H9 (cell line): ENCODE measurements at places on chromosomes 13 and 19. TPM values are rescaled to one million over a fixed set of nuclear protein-coding genes. Genes with fewer than 3 reads are reported as not detected.

- H3K27ac ChIP-seq = no peak overlapping the region
- peak; percentile 41 for DNase-seq
- H3K27me3 ChIP-seq = no peaks in the 10 kb centered on the region
- H3K36me3 ChIP-seq = no peaks in the 10 kb centered on the region
These were observed 18.5 kb upstream of the VSTM2B start for GRCh38 chr19:29507081-29507860.

GRCh38 chr19:18637673-18638630 is 1.1 kb downstream of the KLHL26 start:
- H3K4me3 ChIP-seq = peak overlapping the region; percentile 86
- no peaks in the 10 kb centered on the region for H3K27me3 ChIP-seq
- no peak for DNase-seq
- peaks cover 3% of the 10 kb centered on the region; the same call in 1 of the 2 replicates for H3K4me1 ChIP-seq

- no peak overlapping the region for H3K4me3 ChIP-seq
- no peak for DNase-seq
- no peaks in the 10 kb centered on the region for H3K4me1 ChIP-seq
- no peaks in the 10 kb centered on the region for H3K27me3 ChIP-seq
- H3K27ac ChIP-seq = no peak overlapping the region
These were observed 34.4 kb upstream of the MIR17HG start for GRCh38 chr13:91313103-91313502.

PTGER1 gene
- 0.63 and 0.66 TPM in 2 replicates for total RNA-seq

DNA sequence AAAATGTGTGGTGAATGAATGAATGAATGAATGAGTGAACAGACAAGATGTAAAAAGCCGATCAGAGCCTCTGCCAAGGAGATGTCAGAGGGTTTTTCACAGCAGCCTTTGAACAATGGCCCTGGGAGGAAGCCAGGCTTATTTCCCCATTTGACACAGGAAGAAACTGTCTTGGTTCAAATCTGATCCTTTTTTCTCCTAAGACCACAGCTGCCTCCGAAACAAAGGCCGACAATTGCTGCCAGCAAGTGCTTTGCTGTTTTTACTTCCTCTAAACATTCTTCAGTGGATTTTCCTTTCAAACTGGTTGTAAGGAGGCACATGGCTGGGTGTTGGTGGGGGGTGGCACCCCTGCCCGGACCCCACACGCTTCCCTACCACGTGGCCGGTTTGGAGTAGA is 44.2 kb upstream of the HOMER3 start:
- DNase-seq = no peak
- no peak overlapping the region for H3K4me3 ChIP-seq
- no peaks in the 10 kb centered on the region for H3K27me3 ChIP-seq
- no peaks in the 10 kb centered on the region for H3K36me3 ChIP-seq
- no peak overlapping the region for H3K27ac ChIP-seq

GRCh38 chr13:111382877-111383276 is 62.4 kb downstream of the TEX29 start:
- no peaks in the 10 kb centered on the region for H3K27me3 ChIP-seq
- H3K27ac ChIP-seq = no peak overlapping the region
- no peaks in the 10 kb centered on the region for H3K36me3 ChIP-seq
- peak; percentile 11 for DNase-seq

ZNF426 gene
- total RNA-seq = 27.2 and 29.4 TPM in 2 replicates

DNA sequence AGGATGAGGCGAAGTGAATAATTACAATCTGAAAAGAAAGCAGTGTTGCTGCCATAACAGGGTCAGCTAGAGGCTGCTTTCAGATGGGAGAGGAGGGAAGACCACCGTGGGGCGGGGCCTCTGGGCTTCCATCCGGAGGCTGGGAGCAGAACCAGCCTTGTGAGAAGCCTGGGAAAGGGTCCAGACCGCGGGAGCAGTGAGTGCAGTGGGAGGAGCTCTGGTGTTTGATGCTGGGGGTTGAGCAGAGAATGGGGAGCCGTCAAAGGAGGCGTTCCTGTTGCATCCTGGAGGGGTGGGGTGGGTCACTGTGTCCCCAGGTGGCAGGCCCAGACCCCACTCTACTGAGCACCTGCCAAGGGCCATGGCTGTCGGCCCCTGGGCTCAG is 18.1 kb downstream of the NKPD1 start:
- H3K4me1 ChIP-seq = no peaks in the 10 kb centered on the region
- no peaks in the 10 kb centered on the region for H3K27me3 ChIP-seq
- no peak for DNase-seq
- H3K27ac ChIP-seq = no peak overlapping the region
- H3K36me3 ChIP-seq = peaks cover 27% of the 10 kb centered on the region

DNA sequence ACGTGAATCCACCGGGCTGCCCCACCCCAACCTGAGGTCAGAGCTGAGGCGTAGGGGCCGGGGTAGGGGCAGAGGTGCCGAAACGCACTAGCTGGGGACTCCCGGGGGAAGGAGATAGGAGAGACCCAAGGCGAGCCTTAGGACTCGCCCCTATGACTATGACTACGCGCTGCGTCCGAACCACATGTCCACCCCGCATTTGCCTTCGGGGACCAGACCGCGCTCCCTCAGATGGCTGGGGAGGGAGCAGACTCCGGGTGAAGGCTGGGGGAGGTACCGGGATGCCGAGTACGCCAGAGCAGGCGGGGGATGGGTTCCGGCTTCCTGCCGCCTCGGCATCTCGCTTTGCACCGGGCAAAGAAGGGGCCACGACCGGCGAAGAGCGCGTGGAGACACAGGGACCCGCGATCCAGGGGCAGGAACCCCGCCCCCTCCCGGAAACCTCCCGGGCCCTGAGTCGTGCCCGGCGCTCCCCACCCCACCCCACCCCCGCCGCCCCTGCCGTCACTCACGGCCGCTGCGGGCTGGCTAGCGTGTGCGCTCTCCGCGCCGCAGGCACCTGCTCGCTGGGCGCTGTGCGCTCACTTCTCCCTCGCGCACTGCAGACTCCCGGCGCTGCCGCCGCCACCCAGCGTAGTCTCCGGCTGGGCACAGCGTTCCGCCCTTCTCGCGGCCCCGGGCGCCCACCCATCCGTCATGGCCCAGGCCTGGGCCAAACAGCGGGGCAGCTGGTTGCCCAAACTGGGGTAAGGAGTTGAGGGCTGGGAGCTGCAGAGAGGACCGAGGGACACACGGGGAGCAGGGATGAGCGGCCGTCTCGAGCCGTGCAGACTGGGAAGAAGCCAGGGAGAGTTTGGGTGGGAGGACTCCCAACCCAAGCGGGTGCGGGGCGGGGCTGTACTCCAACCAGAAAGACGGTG is 622 bp upstream of the VSTM2B start:
- no peaks in the 10 kb centered on the region for H3K36me3 ChIP-seq
- H3K4me3 ChIP-seq = peak overlapping the region; percentile 58
- no peaks in the 10 kb centered on the region for H3K4me1 ChIP-seq
- H3K27ac ChIP-seq = no peak overlapping the region

GRCh38 chr19:4979211-4979807 is 10.4 kb downstream of the KDM4B start:
- DNase-seq = no peak
- H3K4me1 ChIP-seq = no peaks in the 10 kb centered on the region
- no peak overlapping the region for H3K4me3 ChIP-seq
- no peak overlapping the region for H3K27ac ChIP-seq
- H3K36me3 ChIP-seq = peaks cover 8% of the 10 kb centered on the region

DNA sequence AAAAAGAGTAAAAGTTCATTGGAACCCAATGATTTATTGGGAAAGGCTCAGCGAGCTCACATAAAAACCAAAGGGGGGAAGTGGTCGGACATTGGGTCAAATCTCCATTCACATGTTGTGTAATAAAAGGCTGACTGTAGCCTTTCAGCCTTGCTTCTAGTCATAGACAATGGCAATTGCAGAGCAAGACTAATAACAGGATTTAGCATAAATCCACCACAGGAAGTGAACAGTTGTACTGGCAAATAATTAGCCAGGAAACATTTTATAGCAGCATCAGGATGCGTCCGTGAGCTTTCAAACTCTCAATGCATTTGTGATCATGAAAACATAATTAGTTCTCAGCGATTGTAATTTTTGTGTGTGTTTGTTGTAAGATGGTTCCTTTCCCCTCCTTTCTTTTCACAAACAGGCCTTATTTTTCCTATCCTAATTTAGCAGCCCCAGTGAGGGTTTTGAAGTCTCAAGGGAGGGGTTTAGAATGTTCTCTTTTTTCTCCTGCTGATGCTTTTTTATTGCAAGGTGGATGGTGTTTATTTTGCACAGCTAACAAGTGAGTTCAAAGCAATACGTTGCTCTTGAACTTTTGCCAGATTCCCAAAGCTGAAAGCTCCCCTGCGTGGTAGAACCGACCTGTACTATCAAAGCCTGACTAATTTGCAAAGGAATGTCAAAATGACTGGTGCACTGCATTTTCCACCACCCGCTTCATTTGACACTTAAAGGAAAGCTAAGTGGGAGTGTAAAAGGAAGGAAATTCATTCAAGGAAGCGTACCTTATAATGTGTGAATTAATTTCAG is 105.6 kb downstream of the SPRY2 start:
- no peak for DNase-seq
- H3K4me3 ChIP-seq = no peak overlapping the region
- peaks cover 4% of the 10 kb centered on the region; the same call in 1 of the 2 replicates for H3K36me3 ChIP-seq
- no peak overlapping the region for H3K27ac ChIP-seq
- no peaks in the 10 kb centered on the region for H3K27me3 ChIP-seq
- H3K4me1 ChIP-seq = no peaks in the 10 kb centered on the region

DNA sequence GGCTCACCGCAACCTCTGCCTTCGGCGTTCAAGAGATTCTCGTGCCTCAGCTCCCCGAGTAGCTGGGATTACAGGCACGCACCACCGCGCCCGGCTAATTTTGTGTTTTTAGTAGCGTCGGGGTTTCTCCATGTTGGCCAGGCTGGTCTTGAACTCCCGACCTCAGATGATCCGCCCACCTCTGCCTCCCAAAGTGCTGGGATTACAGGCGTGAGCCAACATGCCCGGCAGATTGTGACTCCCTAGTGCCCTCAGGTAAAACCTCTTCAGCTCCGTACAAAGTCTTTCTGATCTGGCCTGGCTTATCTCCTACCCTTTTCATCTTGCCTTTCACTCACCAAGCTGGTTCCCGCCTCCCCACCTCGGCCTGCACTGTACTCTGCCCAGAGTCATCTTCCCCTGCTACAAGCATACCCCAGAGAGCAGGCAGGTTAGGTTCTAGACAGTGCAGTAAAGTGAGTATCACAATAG is 15.0 kb downstream of the BICRA start:
- peaks cover 13% of the 10 kb centered on the region; the same call in 1 of the 2 replicates for H3K4me1 ChIP-seq
- no peak overlapping the region for H3K4me3 ChIP-seq
- H3K36me3 ChIP-seq = peaks cover 2% of the 10 kb centered on the region; the same call in 2 of the 3 replicates
- no peaks in the 10 kb centered on the region for H3K27me3 ChIP-seq
- DNase-seq = no peak

ETV2 gene
- 1.5 and 1.9 TPM in 2 replicates for total RNA-seq

DNA sequence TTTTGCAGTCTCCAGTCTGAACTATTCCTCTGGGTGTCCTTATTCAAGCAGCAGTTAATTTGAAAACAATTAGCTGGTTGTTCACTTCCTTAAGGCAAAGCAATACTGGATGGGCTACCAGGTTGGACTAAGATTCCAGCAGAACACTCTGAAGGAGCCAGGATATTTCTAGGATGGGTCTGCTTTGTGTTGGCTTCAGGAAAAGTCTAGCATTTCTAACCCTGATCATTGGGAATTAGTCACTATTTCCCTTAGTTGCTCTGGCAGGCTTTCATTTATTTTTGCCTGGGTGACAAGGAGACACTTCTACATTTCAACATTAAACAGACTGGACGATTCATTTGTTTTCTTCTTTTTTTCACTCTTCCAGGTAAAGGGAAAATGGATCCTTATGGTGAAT is 228.4 kb downstream of the ENOX1 start:
- no peak for DNase-seq
- H3K4me3 ChIP-seq = no peak overlapping the region
- no peaks in the 10 kb centered on the region for H3K36me3 ChIP-seq

DNA sequence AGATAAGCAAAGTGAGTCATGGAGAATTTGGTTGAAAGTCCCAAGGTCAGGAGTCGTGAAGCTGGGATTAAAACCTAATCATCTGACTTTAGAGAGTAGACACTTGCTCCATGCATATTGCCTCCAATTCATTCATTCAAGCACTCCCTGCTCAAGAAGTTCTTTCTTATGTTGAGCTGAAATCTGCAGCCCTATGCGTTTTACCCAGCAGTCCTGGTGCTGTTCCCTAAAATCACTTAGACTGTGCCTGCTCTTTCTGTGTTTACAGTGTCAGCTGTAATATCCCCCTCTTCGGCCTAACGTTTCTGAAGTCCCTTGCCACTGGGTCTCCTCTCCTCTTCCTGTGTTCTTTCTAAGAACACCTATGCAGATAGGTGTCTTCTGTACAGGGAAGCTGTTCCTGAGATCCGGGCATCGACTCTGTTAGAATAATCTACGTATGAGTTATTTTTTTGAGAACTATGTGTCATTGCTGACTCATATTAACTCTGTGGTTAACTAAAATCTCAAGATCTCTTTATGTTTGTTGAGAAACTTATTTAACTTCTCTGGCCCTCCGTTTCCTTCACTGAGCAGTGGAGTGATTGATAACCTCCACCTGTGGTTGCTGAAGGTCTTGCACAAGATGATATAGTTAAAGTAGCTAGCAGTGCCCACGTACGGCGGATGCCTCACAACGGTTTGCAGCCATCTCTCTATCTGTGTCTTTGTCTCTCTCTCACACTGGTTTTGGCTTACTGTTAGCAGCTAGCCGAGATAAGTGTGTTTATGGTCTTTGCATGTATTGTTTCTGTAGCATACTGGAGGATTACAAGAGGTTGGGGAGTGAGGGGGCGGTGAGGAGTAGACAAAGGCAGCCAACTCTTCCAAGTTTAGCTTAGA is 4.7 kb downstream of the ALOX5AP start:
- no peaks in the 10 kb centered on the region for H3K27me3 ChIP-seq
- no peak overlapping the region for H3K27ac ChIP-seq
- H3K4me1 ChIP-seq = no peaks in the 10 kb centered on the region; the same call in 1 of the 2 replicates
- DNase-seq = no peak
- no peak overlapping the region for H3K4me3 ChIP-seq

GRCh38 chr19:8517551-8518442 is 3.8 kb upstream of the ZNF414 start:
- DNase-seq = no peak
- no peaks in the 10 kb centered on the region; the same call in 1 of the 2 replicates for H3K4me1 ChIP-seq
- H3K27me3 ChIP-seq = no peaks in the 10 kb centered on the region
- H3K36me3 ChIP-seq = 0 out of 3 replicates have a peak, but pooled peaks cover 2% of the 10 kb centered on the region
- no peak overlapping the region for H3K27ac ChIP-seq
- peak overlapping the region; percentile 4; the same call in 2 of the 3 replicates for H3K4me3 ChIP-seq

GRCh38 chr19:15260939-15261338 is 28.7 kb upstream of the EPHX3 start:
- no peaks in the 10 kb centered on the region for H3K4me1 ChIP-seq
- H3K27ac ChIP-seq = no peak overlapping the region
- peaks cover 94% of the 10 kb centered on the region for H3K36me3 ChIP-seq
- no peak for DNase-seq
- H3K4me3 ChIP-seq = no peak overlapping the region
- no peaks in the 10 kb centered on the region for H3K27me3 ChIP-seq

ZNF837 gene
- total RNA-seq = 3.4 and 3.8 TPM in 2 replicates

- H3K36me3 ChIP-seq = no peaks in the 10 kb centered on the region
- H3K4me3 ChIP-seq = no peak overlapping the region
- H3K4me1 ChIP-seq = no peaks in the 10 kb centered on the region
- DNase-seq = no peak
- H3K27ac ChIP-seq = no peak overlapping the region
- H3K27me3 ChIP-seq = peaks cover 18% of the 10 kb centered on the region; the same call in 1 of the 2 replicates
These were observed 9.5 kb upstream of the COMP start for GRCh38 chr19:18800636-18801035.

GRCh38 chr13:84940798-84941197 is 858.4 kb downstream of the SLITRK6 start:
- H3K27ac ChIP-seq = no peak overlapping the region
- H3K4me1 ChIP-seq = no peaks in the 10 kb centered on the region
- H3K27me3 ChIP-seq = no peaks in the 10 kb centered on the region
- no peak overlapping the region for H3K4me3 ChIP-seq

GRCh38 chr13:76656500-76656899 is 229.7 kb downstream of the KCTD12 start:
- H3K27me3 ChIP-seq = no peaks in the 10 kb centered on the region
- H3K4me3 ChIP-seq = no peak overlapping the region
- no peaks in the 10 kb centered on the region for H3K4me1 ChIP-seq

ZNF729 gene
- total RNA-seq = not detected in 2 replicates

ZNF560 gene
- total RNA-seq = not detected in 2 replicates
